Activated naive CD4-positive, alpha-beta T cell treated with anti-CD3 and anti-CD28 coated beads for 36 hours (primary cell): ENCODE measurements at places on chromosomes 16 and 17. TPM values are rescaled to one million over a fixed set of nuclear protein-coding genes. Genes with fewer than 3 reads are reported as not detected.
A peak's percentile ranks its signal among the peaks of the same experiment; 100 is the strongest.

DNA sequence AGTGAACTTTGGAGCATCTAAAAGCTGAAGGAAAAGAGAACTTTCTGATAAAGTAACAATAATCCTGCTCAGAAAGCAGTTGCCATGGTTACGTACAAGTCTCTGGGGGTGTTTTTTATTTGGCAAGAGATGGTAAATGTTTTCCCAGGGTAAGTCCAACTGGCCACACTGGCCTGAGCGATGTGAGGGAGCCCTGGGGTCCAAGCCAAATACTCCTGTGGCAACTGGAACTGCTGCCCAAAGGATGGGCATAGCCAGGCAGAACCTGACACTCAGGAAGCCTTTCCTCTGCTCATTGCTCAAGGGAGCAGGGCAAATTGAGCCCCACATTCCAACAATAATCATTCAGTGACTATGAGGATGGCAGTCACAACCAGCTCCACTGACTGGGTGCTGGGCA is 26.8 kb upstream of the WSCD1 start:
- no peak for DNase-seq

DNA sequence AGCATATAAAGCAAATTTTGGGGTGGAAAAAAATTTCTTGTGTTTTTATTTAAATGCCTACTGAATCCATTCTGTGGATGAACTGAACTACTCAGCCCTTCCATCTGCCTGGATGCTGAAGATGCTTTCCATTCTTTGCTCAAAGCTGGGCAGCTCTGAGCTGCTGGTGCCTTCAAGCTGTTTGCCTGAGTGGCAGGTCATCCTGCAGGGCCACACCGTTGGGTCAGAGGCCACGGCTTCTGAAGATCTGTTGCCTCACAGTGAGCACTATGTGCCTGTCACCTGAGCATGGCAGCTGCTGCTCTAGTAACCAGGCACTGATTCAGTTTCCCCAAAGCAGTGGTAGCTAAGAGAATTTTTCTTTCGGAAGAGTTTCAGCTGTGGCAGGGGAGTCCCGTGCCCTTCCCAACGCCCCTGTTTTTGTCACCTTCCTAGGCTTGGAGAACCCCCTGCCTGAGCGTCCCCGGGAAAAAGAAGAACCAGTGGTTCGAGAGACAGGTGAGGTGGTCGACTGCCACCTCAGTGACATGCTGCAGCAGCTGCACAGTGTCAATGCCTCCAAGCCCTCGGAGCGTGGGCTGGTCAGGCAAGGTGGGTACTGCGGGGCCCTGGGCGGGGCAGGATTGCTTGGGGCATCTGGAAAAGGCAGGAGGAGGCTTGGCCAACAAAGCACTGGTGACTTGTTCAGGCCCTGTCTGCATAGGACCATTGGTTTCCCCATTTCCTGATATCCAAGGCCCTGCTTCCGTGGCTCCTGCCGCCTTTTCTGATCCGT is 8.5 kb downstream of the PLK1 start:
- DNase-seq, result no peak

- DNase-seq, result no peak
Observed at GRCh38 chr17:61420745-61421398, 21.2 kb downstream of the TBX2 start.

DNA sequence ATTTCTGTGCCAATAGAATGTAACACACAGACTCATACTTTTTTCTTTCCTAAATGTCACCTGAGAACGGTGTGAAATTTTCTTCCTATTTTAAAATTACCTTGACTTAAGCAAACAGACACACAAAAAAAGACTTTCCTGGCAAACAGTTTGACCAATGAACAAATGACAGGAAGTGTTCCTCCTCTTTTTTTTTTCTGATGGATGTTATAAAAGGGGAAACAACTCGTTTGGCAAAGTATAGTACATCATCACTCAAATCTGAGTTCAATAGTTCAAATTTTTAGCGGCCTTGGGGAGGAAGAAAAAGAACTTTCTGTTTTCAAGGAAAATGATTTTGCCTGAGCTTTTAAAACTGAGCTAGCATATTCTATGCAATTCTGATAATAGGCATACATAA is 19.8 kb downstream of the HS3ST3A1 start:
- no peak for DNase-seq

DNA sequence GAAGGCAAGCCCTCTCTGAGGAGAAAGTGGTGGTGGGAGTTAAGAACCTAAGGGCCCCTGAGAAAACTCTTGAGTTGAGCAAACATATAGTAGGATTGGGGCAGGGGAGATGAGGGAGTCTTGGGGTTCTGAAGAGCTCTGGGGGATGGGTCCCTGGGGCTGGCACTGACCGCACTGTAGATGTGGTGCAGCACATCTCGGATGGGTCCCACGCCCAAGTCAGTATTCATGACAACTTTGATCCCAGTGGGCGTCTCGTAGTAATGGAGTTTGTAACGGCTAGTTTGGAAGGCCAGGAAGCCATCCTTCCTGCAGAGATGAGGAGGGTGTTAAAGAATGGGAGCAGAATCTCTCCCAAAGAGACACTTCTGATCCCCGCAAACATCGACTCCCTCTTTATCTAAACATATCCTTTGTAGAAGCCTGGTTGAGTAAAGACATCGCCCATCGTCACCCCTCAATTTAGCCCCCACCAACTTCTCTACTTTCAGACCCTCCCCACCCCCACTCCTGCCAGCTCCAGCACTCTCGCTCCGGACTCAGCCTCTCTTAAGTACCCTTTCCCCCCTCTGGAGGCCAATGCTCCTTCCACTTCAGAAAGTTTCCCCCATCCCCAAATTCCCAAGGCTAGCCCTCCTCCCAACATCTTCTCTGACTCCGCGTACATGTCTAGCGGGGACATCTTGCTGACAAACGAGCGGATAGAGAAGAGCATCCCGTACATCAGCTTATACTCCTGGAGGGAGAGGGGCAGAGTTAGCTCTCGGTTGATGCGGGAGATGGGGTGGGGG is 710 bp downstream of the TRAPPC1 start:
- no peak for DNase-seq

- no peak for DNase-seq
Observed at GRCh38 chr16:81765969-81766368, 13.1 kb upstream of the PLCG2 start.

- DNase-seq, result no peak
Observed at GRCh38 chr17:2847381-2848333, 51.4 kb downstream of the RAP1GAP2 start.

- peak; percentile 92 for DNase-seq
Observed at GRCh38 chr17:42414704-42415409, 8.2 kb downstream of the CAVIN1 start.

CDH16 gene
- total RNA-seq, result not detected

ARHGDIG gene
- not detected for total RNA-seq

SLFN14 gene
- total RNA-seq, result not detected

TAT gene
- not detected for total RNA-seq

DNA sequence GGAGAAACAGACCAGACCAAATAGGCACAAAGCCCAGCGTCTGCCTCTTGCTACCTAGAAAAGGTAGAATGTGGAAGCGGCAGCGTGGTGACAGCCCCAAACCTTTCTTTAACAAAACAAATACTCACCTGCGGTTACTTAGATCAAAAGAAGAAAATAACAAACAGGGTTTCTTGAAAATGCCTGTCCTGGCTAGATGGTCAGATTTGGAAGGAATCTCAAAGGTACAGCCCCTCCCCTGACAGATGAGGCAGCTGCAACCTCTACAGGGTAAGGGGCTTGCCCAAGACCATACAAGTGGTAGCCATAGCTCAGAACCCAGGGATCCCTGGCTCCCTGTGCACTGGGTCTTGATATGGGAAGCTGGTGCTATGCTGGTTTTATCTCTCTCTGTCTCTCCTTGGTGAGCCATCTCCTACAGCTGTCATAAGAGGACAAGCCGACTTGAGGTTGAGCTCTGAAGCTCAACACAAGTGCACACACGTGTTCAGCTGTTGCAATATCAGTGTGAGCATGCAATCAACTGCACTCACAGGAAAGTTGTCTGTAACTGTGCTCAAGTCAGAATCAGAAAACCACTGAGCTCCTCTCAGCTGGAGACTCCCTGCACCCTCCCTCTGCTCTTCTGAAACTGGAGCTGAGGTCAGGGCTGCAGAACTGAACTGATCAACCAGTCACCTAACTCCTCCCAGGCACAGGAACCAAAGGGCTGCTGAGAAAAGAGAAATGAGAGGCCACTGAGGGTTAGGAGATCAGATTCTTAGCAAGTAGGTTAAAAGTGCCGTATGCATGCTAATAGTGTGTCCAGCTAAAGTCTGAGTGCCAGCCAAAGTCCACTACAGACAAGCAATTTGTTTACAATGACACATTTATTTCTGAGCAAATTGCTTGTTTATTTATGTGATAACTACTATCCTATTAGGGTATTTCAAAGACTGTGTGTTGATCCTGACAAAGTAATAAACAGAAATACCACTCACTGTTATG is 6.1 kb upstream of the RNF157 start:
- DNase-seq, result peak; percentile 86

TBC1D3E gene
- not detected for total RNA-seq

DNA sequence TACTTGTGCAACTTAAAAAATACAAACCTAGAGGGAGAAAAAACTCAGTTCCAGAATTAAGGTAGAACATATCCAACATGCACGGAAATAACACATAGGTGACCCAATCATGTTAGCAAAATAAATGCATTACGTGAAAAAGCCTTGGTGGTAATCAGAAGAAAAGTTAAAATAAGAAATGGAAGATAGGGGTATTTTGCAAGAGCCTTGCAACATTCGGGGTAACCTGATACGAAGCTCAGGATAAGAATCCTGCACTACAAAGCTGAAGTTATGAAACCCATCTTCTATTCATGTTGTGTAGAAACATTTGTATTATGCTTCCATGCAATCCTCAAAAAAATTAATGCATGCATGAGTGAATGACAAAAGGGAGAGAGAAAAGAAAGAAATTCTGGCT is 33.1 kb downstream of the CHCT1 start:
- DNase-seq, result no peak

- no peak for DNase-seq
Observed at GRCh38 chr17:57889892-57890856, 40.3 kb upstream of the MRPS23 start.

KRT15 gene
- total RNA-seq, result not detected
